ENCODE measurements at places on chromosomes 6 and 20.

DNA sequence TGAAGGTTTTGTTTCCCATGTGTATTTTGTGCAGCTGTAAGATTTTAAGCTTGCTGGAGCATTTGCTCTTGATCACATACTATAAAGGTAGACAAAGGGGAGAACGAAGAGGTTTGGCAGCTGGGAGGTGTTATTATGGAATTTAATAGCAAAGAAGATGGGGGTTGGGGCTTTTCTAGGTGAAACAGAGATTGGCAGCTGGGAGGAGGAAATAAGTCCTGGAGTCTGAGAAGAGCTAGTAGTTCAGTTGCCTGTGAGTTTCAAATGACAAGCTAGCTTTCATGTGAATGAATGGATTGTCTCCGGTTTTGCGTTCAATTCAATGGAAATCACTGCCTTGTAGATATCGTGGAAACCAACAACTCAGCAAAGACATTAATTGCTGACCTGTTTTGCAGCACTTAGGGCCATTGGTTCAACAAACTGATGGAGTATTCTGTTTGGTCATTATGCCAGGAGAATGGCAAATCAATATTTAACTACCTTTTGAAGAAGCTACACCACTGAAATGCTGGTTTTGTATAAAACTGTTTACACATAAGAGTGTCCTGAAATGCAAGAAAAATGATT, 38.1 kb upstream of the FLRT3 start:
- DNase-seq = no peak

DNA sequence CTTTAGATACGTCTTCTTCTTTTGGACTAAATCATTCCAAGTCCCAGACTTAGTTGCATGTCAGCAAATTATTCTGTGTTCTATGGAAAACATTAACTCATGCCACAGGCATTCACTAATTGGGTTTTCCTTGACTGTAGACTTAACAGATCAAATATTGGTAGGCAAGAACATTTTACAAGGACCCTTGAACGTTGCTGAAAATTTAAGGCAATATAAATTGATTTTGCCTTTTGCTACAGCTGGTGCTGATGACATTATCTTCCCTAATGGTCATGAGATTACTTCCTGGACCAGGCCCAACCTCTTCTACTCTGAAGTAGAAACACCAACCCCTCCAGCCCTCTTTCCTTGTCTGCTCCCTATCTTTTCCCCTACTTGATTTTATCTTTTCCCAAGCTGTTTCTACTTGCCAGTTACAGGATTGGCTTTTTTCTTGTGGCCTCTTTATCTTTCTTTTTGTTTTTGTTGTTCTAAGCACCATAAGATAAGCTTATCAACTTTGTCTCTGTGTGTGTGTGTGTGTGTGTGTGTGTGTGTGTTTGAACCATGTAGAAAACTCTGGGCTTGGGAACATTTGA, 514.0 kb upstream of the SOX4 start:
- DNase-seq = no peak

GRCh38 chr20:50399917-50400704, 110.1 kb upstream of the PTPN1 start:
- peak; percentile 88 for DNase-seq

GRCh38 chr6:69948479-69949114, 82.2 kb downstream of the COL19A1 start:
- no peak for DNase-seq

DNA sequence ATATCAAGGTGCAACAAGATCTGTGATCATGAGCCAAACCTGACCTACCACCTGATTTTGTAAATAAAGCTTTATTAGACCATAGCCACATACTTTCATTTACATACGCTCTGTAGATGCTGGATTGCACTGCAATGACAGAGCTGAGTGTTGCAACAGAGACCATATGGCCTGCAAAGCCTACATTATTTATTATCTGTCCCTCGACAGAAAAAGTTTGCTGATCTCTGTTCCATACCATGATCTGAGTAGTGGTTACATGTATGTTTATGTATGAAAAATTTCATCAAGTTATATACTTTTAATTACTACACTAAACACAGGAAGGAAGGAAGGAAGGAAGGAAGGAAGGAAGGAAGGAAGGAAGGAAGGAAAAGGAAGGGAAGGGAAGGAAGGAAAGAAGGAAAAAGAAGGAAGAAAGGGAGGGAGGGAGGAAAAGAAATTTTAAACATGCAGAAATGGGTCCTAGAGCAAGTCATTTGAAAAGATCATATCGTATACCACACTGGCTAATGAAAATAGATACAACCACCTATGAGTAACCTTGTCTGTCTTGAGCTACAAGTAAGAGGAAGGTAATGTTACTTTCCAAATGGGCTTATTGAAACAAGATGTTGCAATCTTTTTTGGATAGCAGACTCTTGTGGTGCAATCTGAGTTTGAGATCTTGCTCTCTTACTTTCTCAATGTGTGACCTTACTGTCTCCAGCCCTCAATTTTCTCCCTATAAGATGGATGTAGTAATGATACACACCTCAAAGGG, 441.0 kb downstream of the KIF16B start:
- DNase-seq = no peak

GRCh38 chr6:6583836-6584235, 4.7 kb upstream of the LY86 start:
- no peak for DNase-seq

- no peak for DNase-seq
Observed at GRCh38 chr20:33819456-33819855, 8.3 kb downstream of the CHMP4B start.

DNA sequence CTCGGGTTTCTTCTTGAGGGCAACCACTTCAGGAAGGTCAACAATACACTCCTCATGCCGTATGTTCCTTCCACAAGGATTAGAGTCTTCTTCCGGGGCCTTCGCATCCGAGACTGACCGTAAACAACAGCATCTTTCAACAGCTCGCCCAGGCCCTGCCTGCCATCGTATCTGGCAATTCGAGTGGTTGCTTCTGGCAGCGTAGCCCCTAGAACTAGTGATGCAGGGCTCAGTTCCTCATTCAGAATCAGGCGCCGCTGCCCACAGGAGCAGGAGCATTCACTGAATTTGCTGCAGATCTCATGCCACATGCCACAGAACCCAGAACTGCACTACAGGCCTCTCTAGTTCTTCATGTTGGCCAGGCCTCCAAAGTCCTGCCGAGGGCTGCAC, 59.0 kb upstream of the AFDN start:
- no peak for DNase-seq

- DNase-seq = no peak
Observed at GRCh38 chr6:84809455-84809854, 45.1 kb upstream of the TBX18 start.

DNA sequence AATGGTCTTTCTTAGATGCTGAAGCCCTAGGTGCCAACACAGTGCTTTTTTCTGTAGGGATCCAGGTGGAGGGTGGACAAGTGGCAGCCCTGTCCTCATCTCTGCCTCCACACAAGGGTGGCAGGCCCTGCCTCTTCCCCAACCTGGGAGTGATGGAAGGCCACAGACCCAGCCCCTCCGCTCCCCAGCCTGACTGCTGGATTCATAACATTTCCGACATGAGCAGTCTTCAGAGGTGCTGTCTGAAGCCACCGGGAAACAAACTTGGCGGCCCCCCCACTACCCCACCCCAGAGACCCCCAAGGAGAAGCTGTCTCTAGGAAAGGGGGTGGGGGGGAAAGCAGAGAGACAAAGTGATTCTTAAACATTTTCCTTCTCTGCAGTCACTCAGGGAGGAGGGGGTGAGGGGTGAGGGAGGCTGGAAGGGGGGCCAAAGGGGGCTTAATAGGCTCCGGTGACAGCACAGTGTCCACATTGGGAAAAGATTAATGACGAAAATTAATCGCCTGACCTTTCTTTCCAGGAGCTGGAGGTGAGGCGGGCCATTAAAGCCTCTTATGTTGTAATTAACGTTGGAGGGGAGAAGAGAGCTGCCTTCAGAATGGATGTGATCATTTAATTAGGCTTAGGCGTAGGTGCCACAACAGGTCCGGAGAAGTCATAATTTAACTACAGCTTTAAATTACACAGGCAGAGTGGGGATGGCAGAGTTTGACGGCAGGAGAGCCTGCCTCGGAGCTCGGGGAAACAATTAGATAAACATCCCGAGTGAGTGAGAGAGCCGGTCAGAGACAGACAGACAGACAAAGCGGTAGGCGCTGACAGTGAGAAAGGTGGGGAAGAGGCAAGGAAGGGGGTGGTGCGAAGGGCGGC, 76.8 kb upstream of the FOXP4 start:
- DNase-seq = no peak

- no peak for DNase-seq
Observed at GRCh38 chr20:31708736-31709534, 13.7 kb downstream of the BCL2L1 start.

All from left lobe of liver (tissue), 2 donors.